ENCODE measurements at places on chromosomes 3 and 15.

DNA sequence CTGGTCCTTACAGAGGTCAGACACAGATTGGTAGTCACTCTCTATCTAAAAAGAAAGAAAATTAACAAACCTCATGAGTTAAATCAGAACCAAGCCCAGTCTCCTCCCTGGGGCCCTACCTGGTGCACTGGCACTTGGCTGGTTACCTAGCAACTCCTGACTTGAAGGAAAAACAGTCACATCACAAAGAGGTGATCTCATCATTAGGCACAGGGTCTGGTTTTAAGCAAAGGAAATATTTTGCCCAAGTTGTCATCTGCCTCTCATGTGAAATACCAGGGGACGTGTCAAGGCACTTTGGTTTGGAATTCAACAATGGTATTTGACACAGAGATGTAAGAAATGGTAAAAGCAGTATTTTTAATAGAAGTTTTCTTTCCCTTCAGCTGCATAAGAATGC is 47.7 kb upstream of the FMN1 start:
- DNase-seq, result no peak

DNA sequence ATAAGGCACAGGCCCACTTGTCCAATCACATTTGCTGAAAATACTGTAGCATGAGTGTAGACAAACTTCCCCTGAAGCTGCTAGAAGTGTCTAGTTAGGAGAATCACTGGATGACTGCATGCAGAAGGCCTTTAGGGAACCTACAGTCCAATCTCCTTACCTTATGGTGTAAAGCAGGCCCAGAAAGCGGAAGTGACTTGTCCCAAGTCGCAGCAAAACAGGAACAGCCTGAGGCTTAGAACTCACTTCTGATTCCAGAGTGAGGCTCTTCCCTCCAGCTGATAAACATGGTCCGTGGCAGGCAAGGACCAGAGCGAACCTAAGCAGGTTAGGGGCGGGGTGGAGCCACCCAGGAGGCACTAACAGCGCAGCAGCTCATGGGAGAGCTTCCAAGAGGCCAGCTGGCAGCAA is 2.5 kb downstream of the GRAMD2A start:
- peak; percentile 74 for DNase-seq

DNA sequence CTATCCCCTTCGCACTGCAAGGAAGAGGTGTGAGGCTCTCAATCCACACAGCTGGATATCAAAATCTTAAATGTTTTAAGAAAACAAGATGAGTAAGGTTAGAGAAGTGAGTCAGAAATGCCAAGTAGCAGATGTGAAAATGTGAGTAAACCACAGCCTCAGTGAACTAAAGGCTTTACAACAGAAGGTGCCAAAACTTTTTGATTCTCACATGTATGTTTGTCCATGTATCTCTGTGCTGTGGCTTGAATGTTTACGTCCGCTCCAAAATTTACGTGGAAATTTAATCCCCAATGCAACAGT is 126.8 kb upstream of the PFN2 start:
- DNase-seq, result no peak

GRCh38 chr3:172692751-172693338 is 18.0 kb downstream of the NCEH1 start:
- no peak for DNase-seq

DNA sequence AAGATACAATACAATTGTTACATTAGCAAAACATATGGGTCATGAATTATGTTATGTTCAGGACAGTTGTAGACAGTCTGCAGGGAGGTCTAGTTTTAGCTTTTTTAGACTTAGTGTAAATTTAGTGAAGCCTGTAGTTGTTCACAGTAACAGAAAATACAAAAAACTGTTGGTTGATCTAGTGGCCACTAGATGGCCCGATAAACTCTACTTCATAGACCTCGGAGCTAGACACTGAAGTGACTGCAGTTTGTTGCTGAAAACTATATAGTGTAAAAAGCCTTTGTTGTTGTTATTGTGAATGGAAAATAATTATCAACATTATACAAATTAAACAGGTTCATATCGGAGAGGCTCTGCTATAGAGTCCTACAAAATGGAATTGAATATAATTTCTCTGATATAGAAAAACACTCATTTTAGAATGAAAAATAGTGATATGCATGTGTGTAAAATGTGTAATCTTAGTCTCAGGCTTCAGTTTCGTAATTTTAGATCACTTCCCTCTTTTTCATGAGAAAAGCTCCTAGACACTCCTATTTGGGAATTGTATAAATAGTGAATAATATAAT is 18.3 kb downstream of the MAGEL2 start:
- DNase-seq, result no peak

DNA sequence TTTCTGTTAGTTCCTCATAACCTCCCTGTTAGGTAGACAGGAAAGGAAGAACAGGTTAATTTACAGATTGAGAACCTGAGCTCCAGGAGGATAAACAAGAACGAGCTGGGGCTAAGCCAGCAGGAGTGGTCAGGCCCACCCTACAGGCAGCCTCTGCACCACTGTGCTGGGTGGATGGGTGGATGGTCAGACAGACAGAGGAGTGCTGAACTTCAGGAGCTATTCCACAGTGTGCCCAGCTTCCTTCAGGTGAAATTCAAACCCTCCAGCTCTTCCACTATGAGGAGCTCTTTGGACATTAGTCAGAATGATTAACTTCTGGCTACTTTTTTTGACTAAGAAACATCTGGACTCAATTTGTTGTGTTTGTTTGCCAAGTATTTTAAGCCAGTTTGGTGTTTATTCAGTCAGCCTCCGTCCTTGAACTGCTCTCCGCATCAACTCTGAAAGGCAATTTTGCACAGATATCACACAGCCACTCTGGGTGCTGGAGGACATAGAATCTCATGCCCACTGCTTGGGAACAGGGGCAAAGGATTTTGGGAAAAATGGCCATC is 361.9 kb downstream of the CLSTN2 start:
- no peak for DNase-seq

- DNase-seq, result no peak
Observed at GRCh38 chr15:33114374-33114717, 80.2 kb downstream of the FMN1 start.

GRCh38 chr3:65575376-65575840 is 463.3 kb downstream of the MAGI1 start:
- no peak for DNase-seq

GRCh38 chr3:177994976-177995375 is 541.3 kb upstream of the KCNMB2 start:
- DNase-seq, result no peak

DNA sequence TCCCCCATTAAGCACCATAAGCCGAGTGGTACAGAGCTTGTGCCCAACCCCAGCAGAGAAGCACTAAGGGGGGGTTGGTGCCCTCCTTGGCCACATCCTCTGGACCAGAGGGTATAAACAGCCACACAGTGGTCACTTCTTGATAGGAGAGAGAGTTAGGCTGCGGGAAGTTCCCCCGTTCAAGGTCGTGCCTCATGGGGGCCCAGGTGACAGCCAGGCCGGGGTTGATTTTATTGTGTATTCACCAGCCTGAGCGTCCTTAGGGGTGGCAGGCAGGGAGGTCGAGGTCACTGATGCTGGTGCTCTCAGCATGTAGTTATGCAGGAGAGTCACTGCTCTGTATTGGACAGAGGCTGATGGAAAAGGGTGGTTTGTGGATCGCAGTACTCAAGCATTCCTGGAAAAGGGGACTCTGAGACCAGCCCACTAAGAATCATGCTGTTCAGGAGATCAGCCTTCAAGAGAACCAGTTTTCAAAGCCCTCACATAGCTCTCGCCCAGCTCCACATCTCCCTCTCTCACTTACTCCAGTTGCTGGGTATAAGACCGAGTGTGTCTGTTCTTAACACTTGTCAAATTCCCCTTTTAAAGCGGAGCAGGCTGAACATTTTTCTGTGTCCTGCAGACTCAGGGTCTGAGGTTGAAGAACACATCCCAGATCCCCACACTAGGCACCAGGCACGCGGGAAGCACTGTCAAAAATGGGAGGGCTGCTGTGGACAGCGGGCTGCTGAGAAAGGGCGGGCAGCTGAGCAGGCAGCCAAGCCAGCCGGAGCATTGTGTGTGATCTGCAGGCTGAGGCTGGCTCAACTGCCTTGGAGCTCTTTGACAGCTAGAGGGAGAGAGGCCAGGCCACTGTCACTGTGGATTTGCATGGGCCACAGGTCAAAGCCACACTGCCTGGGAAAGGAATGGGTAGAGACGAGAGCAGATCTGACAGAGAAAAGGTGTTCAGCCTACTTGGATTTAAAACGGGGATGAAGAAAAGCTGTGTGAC is 279.3 kb upstream of the LRRFIP2 start:
- no peak for DNase-seq

GRCh38 chr3:194203482-194204041 is 67.6 kb downstream of the HES1 start:
- DNase-seq, result no peak

DNA sequence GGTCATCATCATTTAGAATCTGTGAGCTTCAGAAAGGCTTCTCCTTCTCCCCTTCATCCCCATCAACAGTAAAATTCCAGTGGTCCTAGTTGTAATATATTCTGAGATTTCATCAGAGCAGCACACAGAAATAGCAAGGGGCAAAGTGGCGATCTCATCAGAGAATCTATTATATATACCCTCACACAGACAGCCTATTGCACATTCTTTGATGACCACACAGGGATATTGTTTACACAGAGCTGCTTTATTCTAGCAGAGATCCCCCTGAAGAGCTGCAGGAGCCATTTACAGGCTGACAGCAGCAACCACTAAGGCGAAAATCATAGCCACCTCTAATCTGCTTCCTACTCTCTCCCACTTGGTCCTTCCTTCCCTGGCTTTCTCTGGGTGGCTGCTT is 42.0 kb upstream of the CRBN start:
- no peak for DNase-seq

GRCh38 chr3:154931484-154931883 is 148.6 kb upstream of the MME start:
- DNase-seq, result no peak

DNA sequence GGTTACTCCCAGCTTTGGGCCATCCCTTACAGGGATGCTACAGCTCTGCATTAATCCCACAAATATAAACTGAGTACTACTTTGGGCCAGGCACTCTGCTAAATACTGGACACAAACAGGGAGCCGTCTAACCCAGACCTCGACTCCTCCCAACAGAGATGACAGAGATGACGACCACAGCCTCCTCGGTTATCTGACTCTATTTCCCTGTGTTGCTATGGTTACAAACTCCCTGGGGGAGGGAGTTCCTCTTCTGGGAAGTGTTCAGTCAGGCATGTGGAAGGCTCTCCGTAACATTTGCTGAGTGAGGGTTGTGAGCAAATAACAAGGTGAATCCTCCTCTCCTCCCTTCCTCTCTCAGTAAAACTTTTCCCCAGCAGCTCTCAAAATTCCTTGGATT is 6.7 kb upstream of the CMTM7 start:
- DNase-seq, result no peak

GRCh38 chr3:194935632-194936470 is 250.2 kb downstream of the FAM43A start:
- no peak for DNase-seq

GRCh38 chr3:71787851-71788405 is 3.0 kb upstream of the PROK2 start:
- DNase-seq, result no peak

GRCh38 chr3:18302517-18302916 is 122.6 kb downstream of the SATB1 start:
- no peak for DNase-seq

DNA sequence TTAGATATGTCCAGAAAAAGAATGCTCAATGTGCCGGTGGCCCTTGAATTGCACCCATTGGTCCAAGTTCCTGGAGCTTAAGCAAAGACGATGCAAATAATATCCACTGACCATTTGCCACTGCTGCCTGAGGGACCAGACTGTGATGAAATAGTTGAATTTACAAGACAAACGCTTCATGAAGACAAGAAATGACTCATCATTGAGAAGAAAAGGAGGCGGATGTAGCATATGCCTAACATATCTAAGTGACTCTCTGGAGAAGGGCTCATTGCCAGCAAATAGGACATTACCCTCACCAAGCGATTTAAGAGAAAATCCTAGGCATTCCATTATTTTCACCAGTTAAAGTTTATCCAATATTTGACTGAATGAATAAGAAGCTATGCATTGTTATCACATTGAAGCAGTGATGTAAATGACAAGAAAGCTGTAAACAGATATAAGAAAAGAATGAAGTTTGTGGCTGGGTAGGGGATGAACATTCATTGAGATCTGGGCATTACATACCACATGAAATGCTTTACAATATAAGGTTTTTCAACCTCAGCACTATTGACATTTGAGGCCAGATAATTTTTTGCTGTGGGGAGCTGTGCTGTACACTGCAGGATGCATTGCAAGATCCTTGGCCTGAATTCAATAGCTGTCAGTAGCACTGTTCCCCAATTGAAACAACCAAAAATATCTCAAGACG is 48.9 kb upstream of the CPNE4 start:
- no peak for DNase-seq

GRCh38 chr3:190325923-190326322 is 3.7 kb upstream of the CLDN1 start:
- DNase-seq, result no peak

- no peak for DNase-seq
Observed at GRCh38 chr15:29668120-29668602, 154.1 kb downstream of the TJP1 start.

GRCh38 chr15:56798639-56799038 is 65.3 kb upstream of the ZNF280D start:
- DNase-seq, result no peak

DNA sequence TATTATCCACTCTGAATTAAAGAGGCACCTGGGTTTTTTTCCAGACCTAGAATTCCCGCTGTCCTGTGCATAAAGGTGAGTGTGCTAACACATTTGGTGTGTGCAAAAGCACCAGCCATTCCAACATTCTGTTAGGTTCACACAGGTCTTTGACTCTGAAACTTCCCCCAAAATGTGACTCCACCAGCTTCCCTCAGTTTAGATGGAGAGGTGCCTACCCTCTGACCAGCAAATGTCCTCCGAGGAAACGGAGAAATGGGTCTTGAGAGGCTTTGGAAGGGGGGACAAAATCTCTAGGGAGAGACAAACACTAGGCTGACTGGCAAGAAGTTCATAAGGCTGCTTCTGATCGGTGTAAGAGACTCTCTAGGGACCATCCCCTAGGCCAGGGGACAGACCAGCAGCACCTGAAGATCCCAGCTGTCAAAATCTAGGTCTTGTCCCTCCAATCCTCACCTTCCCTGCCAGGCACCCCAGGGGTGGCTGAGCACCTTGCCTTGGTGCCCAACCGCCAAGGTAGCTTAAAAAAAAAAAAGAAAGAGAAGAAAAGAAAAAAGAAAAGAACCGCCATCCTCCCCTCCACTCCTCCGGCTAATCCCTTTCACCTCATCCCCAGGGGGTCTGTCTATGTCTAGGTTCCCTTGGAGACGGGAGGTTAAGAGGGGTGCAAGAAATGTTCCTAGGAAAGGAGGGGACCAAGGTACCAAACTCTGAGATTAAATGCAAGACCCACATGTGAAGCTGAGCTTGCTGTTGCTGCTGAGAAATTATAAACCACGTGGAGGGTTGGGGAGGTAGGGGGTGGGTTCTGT is 2.0 kb upstream of the MECOM start:
- DNase-seq, result no peak

DNA sequence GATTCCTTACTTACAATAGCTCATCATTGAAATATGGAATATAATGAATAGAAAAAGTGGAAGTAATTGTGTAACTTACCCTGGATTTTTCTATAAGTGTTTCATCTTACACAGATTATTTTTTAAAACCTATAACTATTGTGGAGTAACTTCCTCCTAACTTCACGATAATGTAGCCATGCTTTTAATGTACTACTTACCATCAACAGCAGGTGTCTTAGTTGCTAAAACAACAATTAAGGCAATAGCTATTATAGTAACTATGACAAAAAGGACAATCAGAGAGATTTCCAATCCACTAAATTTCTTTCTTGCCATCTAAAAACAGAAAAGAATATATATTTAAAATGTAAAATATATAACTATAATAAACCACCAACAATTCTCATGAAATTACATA is 2.6 kb downstream of the SI start:
- DNase-seq, result no peak

All from SIG-M5 (cell line).